ENCODE measurements at places on chromosomes 2 and 18.

- DNase-seq: no peak
These were observed 43.6 kb downstream of the SPRED2 start for GRCh38 chr2:65388596-65389390.

- no peak for DNase-seq
These were observed 77.9 kb downstream of the CABLES1 start for GRCh38 chr18:23213200-23213599.

DNA sequence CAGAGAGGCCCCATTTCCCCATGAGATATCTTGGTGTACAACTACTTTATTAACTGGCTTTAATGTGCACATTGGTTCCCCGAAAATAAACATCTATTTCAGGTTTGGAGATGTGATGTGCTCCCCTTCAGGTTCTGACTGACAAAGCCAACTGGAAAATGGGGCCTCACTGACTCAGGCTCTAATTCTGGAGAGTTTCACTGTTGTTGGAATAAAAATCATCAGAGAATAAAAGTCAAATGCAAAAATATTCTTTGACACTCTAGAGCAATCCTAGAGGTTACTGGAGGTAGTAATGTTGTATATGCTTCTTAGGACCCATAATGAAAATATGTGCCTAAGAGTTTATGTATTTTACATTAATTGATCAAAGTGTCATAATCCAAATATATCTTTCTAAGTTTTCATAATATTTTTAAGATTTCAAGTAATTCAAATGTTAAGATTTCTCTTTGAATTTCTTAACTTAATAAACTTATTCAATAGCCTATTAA lies 189.9 kb upstream of the COL3A1 start:
- DNase-seq: no peak

GRCh38 chr2:197477797-197478196 lies 21.8 kb downstream of the HSPD1 start:
- DNase-seq: no peak

GRCh38 chr2:99537910-99538485 lies 48.2 kb upstream of the REV1 start:
- DNase-seq: no peak

DNA sequence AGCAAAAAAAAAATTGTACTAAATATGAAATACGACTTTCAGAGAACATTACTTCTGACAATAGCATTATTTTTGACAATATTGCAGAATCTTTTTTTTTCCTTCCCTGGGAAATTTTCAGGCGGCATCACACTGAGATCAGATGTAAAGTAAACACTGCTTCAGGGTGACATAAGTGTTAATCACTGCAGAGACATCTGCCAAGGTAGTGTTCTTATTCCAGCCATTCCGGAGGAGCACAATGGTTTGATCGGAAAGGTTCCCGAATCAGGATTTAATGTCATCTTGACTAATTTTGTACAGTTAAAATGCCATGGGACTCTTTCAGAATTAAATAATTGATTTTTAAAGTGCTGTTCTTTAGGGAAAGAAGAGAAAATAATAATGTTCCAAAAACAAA lies 56.7 kb upstream of the ZNF236 start:
- DNase-seq: no peak

- no peak for DNase-seq
These were observed 1.1 kb downstream of the AFTPH start for GRCh38 chr2:64525317-64525613.

All from NCI-H510A treated with DMSO at 0.1 percent for 48 hours (cell line).